ENCODE measurements at places on chromosomes 5 and 9.

- DNase-seq, result no peak
These were observed 53.4 kb upstream of the STXBP1 start for GRCh38 chr9:127558581-127559246.

DNA sequence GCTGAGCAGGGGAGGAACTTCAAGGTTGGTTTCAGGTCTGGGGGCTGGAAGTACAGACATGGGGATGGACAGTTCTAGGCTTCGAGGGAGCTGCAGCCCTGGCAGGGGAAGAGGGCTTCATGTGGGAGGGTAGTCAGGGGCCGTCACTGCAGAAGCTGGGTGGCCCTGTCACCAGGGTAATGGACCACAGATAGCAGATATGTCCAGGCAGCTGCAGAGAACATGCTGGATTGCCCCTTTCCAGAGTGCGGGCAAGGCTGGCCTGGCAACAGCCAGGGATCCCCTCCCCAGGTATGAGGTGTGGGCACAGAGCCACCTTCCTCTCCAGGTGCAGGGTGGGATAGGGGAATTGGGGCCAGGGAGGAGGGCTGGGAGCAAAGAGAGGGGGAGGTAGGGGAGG is 206.5 kb downstream of the GADD45G start:
- DNase-seq, result no peak

- no peak for DNase-seq
These were observed 1.2 kb upstream of the TJP2 start for GRCh38 chr9:69172895-69173294.

- no peak for DNase-seq
These were observed 53.7 kb downstream of the RGMB start for GRCh38 chr5:98827161-98827560.

- no peak for DNase-seq
These were observed 117.9 kb downstream of the HCN1 start for GRCh38 chr5:45578270-45578669.

GRCh38 chr9:120909904-120910303 is 16.7 kb downstream of the TRAF1 start:
- DNase-seq, result peak; percentile 50

DNA sequence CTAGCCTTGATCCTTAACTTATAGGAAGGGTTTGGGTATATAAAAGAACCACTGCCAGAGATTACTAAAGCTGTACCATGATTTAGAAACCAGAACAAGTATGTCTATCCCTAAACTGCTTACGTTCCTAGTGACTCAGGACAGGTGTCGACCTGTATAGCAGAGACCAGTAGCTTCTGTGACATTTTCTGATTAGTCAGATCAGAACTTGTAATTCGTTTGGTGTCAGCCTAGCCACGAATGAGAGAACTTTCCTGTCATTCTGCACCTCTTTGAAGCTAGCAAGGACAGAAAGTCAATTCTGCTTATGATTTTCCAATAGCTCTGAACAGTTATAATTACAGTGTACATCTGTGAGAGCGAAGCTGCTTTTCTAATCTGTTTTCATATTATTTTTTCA is 39.5 kb downstream of the PRKACG start:
- no peak for DNase-seq

DNA sequence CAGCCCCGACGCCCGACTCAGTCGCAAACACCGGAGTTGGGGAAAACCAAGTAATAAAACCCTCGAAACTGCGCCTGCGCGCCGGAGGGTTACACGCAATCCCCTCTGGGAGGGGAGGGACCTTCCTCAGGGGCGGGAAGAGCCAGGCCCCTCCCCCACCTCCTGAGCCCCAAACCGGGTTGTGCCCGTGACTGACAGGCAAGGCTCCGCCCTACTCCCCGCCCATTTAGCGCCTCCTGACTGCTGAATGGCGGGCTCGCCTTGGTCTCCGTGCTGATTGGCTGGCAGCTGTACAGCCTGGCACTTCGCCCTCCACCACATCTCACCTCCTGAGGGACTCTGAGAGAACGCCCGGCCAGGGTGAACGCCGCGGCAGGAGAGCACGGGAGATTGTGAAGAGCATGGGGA is at the start of gene PRDM9:
Gene PRDM9 (plus strand): TSS at position 332 of the 408 bp plus-strand sequence. CDS start 1,425 bp downstream, outside the sequence.
- no peak for DNase-seq

- DNase-seq, result no peak
These were observed 38.2 kb downstream of the MTAP start for GRCh38 chr9:21840647-21841046.

- DNase-seq, result no peak
These were observed 2.7 kb downstream of the FOXB2 start for GRCh38 chr9:77021922-77022782.

- no peak for DNase-seq
These were observed 176.2 kb downstream of the DMRTA1 start for GRCh38 chr9:22622815-22623214.

DNA sequence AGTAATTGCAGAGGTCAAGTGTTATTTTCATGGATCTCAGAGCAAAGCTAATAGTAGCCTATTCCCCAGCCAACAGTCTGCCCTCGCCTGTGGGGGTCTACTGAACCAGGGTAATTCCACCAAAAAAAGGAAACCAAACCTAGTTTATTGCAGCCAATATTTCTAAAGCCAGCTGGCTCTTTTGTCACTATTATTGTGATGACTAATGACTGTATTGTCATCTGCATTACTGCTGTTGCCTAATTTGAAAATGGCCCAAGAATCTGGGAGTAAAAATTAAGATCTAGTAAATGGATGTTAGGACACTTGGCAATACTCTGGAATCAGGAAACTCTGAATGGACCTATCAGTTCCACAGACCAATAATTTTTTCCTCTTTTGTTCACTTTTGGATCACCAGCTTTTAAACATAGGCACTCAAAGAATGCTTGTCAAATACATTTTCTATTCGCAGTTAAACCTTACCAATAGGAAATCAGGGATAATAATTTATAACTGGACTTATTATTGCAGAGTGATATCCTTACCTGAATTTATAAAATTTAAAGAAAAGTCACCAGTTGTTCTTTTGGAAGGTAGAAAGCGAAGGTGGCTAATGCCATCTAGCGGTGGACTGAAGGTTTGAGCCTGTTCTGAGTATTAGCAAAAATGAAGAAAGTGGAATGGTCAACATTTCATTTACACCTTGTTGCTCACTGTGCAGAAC is 69.2 kb downstream of the SYK start:
- peak; percentile 60 for DNase-seq

GRCh38 chr5:31954091-31954490 is 220.0 kb downstream of the GOLPH3 start:
- no peak for DNase-seq

DNA sequence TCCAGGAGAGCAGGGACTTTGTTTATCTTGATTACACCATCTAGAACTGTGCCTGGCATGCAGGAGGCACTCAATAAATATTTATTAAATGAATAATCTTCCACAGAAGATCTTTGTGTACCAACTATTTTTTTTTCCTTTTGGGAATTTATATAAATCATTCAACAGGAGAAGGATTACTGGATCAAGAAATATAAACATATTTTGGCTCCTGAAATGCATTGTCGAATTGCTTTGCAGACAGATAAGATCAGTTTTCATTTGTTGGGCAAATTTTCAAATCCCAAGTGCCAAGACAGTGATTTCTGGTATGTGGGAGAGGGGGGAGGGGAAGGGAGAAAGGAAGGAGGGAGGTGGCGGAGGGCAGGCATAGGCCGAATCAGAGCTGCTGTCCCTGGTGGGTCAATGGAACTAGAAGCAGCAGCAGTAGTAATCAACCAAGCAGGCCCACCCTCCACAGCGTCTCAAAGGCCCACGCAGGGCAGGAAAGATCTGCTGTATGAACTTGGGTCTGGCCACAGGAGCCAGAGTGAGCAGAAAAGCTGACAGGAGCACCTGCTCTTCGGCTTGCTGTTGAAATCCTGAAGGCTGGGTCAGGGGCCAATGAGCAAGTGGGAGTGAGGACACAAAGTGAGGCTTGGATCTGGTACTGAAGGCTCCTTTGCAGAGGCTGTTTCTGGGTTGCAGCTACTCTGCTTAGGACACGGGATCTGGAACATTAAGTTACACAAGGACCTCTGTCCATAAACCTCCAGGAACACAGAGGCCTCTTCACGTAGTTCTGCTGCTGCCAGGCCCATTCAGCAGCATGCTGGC is 15.8 kb upstream of the TRAF1 start:
- DNase-seq, result no peak

DNA sequence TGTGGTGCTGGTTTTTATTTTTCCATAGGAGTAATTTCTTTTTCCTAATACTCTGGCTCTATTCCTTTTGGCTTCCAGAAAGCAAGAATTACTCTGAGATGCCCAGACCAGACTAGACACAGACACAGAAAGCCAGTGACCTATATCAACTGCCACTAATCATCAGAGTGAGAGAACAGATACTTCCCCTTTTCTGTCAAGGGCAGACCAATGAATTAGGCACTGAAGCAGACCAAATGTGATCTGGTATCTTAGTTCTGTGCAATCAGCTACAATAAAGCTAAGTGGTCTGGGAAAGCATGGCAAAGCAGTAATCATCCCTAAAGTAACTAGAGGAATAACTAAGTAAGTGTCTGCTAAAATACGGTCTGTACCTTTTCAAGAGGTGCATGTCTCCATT is 239.1 kb downstream of the ELAVL2 start:
- DNase-seq, result no peak

GRCh38 chr9:38018958-38019602 is 49.9 kb downstream of the SHB start:
- no peak for DNase-seq

DNA sequence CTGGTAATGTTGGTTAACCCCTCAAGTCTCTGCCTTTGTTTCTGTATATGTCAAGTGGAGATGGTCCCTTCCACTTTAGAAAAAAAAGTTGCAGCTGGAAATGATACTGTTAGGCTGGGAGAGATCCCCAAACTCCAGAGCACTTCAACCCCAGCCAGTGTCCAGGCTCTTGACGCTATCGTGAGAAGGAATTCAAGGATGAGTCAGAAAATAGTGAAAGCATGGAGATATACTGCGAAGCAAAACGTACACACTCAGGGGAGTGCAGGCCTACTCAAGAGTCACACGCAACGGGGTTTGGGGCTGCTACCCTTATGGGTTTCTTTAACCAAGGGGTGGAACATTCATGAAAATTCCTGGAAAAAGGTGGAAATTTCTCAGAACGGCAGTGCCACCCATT is 24.9 kb downstream of the KCNV2 start:
- no peak for DNase-seq

GRCh38 chr9:100027543-100027942 is 71.3 kb downstream of the ERP44 start:
- DNase-seq, result no peak

GRCh38 chr5:149635394-149635793 is 54.1 kb downstream of the ARHGEF37 start:
- no peak for DNase-seq

- no peak for DNase-seq
These were observed 262.5 kb downstream of the GOLPH3 start for GRCh38 chr5:31911291-31912265.

GRCh38 chr5:174427304-174427703 is 297.1 kb upstream of the MSX2 start:
- DNase-seq, result no peak

DNA sequence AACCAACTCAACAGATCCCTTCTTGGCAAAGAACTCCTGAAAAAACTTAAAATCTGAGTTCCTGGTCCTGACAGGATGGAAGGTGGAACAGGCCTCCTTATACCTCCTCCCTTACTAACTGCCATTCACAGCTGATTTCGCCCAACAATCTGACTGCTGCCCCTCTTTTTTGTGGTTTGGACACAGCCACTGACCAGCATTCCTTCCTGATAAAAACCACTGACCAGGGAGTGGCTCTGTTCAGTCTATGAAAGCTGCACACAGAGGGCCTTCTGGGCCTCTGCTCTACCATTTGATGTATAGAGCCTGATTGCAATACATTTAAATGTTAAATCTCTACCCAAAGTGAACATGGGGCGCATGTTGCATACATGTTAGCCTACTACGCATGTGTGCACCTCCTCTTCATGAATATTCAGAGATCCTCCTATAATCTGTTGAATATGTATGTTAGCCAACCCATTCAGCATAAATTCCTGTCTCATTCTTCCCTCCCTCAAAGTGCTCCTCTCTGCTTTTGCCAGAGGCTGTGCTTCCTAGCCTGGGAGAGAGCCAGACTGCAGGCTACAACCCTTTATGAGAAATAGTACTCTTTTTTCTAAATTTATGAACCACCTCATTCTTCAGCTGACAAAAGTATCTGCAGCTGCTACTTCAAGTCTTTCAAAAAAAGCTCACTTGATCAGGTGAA is 93.7 kb upstream of the MRPS30 start:
- DNase-seq, result no peak

DNA sequence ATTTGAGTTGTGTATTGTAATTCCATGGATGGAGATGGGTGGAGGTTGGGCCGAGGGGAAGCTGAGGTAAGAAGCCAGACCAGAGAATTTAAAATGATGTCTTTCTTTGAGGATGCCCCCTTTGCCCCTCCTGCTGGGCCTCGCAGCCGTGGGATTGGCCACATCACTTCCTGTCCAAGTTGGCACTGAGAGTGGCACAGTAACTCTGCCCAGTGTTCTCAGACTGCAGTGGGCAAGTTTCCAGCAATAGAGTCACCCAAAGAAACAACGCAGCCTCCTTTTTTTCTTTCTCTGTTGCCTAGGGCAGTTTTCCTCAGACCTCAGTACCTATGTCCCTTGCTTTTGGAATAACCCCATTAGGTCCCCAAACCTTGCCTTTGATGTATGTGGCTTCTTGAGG is 306.6 kb upstream of the DMRT1 start:
- DNase-seq, result no peak

GRCh38 chr5:65913519-65913918 is 12.9 kb upstream of the ERBIN start:
- no peak for DNase-seq

- no peak for DNase-seq
These were observed 164.9 kb downstream of the ESM1 start for GRCh38 chr5:54820346-54821134.

DNA sequence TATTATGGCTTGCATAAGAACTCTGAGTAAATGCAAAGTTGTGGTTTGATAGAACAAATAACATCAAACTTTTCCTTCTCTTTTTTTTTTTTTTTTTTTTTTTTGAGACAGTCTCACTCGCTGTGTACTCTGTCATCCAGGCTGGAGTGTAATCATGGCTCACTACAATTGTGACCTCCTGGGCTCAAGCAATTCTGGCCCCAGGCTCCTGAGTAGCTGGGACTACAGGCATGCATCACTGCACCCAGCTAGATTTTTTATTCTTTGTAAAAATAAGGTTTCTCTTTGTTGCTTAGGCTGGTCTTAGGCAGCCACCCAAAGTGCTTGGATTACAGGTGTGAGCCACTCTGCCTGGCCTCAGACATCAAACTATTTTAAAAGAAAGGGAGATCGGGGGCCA is 19.0 kb upstream of the PTGER4 start:
- DNase-seq, result no peak
